ENCODE measurements at places on chromosomes 6 and 20.

DNA sequence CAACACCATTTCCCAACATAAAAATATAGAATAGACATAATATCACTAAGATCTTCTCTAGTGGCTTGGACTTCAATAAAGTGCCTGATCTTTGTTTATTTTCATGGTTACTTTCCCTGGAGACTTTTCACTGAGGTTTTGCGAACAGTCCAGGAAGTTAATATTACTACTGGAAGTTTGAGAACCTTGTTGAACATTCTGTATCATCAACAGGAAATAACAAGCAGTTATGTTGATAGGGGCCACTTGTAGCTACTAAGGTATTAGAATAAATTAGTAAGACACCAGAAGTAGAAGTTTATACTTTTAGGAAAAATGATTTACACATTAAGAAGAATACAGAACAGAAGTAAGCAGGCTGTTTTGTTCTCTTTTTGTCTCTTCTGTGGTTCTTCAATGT is 180.2 kb downstream of the TFAP2B start:
- no peak for DNase-seq

DNA sequence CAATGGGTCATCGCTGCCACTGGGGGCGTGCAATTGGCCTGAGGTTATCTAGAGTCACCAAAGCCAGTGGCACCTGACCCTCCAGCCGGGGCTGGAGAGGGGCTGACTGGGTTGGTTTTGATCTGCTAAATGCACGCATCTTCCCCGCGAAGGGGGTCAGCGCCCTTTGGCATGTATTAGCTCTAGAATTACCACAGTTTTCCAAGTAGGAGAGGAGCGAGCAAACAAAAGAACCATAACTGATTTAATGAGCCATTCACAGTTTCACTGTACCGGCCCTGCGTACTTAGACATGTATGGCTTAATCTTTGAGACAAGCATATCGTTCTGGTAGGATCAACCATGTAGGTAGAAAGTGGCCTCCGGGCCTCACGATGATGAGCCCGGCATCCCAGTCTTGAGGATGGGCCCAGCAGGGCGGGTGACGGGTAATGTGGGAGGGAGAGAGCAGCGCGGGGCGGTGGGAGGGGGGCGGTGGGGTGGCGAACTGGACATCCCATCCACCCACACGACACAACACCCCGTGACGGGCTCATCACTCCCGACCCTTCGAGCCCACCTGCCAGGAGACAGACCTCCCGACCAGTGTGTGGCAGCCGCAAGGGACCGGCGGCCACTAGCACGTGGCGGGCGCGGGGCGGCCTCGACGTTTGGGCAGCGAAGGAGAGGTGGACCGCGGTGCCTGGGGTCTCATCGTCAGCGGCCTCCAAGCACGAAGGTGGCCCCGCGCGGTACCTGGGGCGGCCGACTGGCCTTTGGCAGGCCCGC is 1957.5 kb upstream of the DEFB115 start:
- DNase-seq, result no peak

DNA sequence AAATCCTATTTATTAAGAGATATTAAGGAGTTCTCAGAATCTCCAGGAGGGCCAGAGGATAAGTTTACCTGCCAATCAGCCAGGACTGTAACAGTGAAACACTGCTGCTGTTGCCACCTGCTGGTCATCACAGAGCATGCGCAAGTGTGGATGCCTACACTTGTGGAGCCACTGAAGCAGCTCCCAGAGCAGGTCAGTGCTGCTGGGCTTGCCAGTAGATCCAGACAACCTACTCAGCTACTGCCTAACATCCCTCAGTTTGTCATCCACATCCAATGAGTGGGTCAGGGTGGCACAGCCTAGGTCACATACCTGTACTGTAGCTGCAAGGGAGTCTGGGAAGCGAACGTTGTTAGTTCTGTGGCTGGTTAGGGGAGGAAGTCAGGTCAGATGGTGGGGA is 18.3 kb upstream of the NHSL1 start:
- no peak for DNase-seq

DNA sequence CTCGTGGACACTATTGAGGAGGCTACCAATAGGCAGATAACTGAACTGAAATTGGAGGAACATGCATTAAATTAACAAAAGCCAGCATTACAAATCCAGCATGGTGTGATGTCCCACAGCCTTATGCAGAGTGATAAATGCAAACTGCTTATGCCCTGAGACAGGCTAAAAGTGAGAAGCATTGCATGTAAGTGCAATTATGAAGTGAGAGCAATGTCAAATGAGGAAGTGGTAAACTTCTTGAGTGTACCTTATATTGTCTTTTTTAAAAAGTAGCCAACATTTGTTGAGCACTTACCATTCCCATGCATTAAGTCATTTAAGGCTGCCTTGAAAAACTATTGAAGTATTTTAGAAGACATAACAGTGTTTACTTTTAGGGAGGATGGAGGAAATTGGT is 212.2 kb downstream of the TBC1D7 start:
- no peak for DNase-seq

DNA sequence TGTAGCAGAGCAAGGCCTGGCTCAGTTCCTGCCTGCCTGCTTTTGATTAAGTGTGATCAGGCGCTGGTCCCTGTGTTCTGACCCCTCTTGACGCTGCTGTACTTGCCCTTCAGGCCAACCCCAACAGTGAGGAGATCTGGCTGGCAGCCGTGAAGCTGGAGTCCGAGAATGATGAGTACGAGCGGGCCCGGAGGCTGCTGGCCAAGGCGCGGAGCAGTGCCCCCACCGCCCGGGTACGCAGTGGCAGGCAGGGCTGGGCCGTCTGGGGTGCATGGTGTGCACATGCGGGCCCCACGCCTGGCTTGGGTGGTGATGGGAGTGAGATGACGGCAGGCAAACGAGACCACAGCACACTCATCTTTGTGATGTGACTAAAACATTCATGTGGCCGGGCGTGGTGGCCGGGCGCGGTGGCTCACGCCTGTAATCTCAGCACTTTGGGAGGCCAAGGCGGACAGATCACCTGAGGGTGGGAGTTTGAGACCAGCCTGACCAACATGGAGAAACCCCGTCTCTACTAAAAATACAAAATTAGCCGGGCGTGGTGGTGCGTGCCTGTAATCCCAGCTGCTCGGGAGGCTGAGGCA is 10.1 kb upstream of the C20orf204 start:
- DNase-seq, result no peak

- DNase-seq, result no peak
These were observed 23.6 kb downstream of the BNIP5 start for GRCh38 chr6:36312854-36313648.

GRCh38 chr6:167793421-167793820 is 33.3 kb upstream of the AFDN start:
- DNase-seq, result no peak

- no peak for DNase-seq
These were observed 285.9 kb downstream of the ALDH8A1 start for GRCh38 chr6:134663800-134664535.

GRCh38 chr6:161409353-161409752 is 135.5 kb upstream of the AGPAT4 start:
- no peak for DNase-seq

- no peak for DNase-seq
These were observed 24.3 kb upstream of the HLA-DRB5 start for GRCh38 chr6:32554116-32554965.

DNA sequence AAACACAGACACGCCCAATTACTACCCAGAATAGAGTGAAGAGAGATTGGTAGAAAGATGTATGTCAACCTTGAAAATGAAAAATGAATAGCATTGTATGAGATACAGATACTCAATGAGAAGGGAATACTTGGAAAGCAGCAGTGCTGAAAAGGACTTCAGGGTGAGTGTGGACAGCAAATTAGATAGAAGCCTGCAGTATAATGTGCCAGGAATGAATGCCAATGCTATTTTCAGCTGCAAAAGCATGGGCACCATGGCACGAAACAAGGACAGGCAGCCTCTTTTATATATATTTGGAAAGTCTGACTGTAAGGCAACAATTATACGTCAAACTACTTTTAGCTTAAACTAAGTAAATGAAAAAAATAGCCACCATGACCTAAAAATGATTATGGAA is 118.2 kb downstream of the PTCHD4 start:
- no peak for DNase-seq

Data from amniotic stem cell (primary cell).